ENCODE measurements at places on chromosomes 2 and 18.

DNA sequence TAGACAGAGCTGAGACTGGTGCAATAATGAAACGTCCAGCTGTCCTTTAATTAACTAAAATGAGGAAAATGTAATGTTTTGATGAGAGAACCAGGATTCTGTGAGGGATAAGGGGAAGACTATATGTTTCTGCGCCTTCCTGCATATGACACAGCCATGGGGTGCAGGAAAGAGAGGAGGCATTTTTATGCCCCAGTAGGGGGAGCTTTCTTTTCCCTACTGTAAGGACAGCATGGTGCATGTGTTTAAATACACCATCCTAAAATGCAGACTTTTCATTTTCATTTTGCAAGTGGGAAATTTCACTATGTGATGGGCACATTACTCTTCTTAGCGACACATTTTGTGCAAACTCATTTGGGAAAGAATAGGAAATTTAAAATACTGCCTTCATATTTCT, 446.1 kb downstream of the ARHGAP15 start:
- no peak for DNase-seq

DNA sequence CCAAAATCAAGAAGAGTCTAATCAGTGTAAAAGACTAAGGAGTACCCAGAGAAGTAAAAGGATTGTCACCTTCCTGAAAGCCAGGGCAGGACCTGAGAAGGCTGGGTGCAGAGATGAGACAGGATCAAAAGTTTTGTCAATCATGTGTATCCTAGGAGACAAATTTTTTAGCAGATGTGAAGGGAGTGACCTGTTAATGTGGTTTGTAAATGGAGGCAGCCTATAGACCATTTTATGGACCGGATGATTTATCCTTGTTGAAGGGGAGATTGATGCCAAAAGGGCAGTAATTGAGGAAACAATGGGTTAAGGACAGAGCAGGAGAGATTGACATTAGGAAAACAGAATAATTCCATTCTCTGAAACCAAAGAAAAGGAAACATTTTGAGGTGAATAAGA, 813 bp downstream of the NDC80 start:
- no peak for DNase-seq

DNA sequence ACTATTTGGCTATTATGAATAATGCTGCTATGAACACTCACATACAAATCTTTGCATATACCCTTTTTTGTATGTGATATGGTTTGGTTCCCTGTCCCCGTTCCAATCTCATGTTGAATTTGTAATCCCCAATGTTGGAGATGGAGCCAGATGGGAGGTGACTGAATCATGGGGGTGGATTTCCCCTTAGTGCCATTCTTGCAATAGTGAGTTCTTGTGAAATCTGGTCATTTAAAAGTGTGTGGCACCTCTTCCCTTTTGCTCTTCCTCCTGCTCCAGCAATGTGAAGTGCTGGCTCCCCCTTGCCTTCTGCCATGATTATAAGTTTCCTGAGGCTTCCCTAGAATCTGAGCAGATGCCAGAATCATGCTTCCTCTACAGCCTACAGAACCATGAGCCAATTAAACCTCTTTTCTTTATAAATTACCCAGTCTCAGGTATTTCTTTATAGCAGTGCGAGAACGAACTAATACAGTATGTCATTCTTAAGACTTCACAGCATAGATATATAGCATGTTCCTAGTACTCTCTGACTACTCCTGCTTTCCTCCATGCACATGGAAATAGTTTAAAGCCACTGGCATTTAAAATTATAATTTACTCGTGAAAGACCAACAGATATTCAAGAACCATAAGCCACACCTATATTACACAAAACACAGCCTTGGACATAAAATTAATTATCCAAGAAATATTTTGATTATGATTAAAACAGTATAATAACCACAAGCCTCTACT, 75.2 kb downstream of the COBLL1 start:
- no peak for DNase-seq

GRCh38 chr2:149400997-149401396, 70.6 kb downstream of the LYPD6 start:
- no peak for DNase-seq

DNA sequence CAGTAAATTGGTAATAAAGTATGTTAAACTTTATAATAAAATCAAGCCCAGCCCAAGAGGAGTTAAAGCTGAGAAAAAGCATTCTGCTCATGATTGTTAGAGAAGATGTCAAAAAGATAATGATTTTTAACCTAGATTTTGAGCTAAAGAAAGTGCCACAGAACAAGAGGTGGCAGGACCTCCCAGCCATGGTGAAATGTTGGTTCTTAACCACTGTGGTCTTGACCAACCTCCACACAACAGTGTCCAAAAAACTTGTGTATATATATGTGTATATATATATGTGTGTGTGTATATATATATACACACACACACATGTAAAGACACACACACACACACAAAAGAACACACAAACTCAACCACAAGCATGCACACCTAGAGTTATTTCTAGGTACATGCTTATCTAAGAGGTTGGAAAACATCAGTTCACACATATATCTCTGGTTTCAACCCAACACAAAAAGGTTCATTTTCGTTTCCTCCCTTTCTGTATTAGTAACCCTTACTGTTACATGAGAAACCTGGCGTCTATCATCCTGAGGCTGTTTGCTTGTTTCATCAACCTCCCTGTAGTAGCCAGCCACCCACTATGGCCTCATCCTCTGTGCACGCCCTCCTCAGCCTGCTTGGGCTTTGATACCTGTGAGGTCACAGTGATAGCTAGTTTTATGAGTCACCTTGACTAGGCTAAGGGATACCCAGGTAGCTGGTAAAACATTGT, 631.8 kb upstream of the ID2 start:
- DNase-seq: peak; percentile 38

DNA sequence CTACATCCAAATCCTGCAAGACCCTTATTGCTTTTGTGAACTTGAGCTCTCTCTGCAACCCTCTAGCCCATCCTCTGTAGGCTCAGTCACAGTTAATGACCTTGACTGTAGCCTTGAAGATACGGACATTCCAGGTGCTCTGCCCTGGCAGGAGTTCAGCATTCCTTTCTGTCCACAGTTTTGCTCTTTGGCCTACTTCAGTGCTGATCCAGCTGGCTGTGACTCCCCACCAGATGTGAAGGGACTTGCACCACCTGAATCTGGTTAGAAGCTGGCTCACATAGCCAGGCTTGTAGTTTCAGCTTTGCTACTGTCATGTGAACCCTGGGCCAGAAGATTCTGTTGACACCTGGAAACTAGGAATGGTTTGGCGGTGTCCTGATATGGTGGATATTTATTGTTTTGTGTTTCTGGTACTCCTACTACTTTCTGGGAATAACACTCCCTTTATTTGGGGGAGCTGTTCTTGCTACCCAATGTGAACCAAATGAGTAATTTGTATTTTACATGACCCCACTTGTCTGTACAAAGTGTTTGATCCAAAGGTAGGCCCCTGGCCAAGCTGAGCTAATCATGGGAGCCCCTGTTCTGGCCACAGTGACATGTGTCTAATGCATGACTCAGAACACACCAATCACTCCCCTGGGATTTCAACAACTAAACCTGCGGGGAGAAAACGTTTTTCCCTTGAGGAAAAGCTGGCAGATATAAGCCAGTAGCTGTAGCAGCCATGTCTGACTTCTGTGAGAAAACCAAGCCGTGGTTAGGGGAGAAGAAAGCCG, 73.4 kb downstream of the CDCA7 start:
- DNase-seq: no peak

- no peak for DNase-seq
Observed at GRCh38 chr18:10690366-10690765, 164.5 kb downstream of the NAPG start.

DNA sequence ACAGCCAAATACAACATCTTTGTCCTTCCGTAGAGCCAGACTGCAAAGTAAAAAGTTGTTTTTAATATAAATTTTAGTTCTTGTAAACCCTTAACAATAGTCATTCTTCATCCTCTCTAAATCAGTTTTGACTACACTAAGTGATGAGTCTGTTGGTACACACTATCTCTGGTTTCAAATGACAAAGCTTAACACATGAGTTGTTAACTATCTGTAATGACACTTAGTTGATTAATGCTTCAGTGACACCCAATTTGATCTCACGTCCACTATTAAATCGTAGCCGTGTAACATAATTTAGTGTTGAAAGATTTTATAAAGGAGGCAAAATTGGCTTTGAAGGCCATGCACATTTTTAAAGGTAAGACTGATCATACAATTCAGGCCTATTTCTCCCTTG, 181.6 kb downstream of the ZNF521 start:
- no peak for DNase-seq

GRCh38 chr18:25650201-25650941, 298.4 kb upstream of the ZNF521 start:
- DNase-seq: no peak

GRCh38 chr2:134883552-134884293, 34.9 kb upstream of the CCNT2 start:
- DNase-seq: no peak

DNA sequence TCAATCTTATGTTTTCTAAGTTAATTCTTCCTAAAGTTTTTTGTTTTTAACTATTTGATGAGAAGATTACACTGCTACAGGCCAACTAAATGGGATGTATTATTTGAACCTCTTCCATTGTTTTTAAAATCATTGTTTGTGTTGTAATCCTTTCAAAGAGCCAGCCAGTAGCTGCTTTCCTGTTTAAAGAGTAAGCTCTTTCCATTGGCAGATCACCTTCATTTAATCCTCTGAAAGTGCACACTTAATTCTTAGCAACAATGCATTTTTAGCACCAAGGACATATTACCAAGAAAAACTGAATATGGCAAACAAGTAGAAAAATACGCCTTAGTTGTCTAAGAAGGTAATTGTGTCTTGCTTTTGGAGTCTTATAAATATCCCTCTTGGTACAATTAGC, 54.0 kb downstream of the MEIS1 start:
- DNase-seq: no peak

GRCh38 chr2:24276349-24276899, 83.9 kb downstream of the ITSN2 start:
- DNase-seq: no peak

GRCh38 chr2:80519121-80519643, 214.6 kb upstream of the LRRTM1 start:
- DNase-seq: no peak

GRCh38 chr2:63514781-63515180, 73.5 kb downstream of the WDPCP start:
- DNase-seq: no peak

DNA sequence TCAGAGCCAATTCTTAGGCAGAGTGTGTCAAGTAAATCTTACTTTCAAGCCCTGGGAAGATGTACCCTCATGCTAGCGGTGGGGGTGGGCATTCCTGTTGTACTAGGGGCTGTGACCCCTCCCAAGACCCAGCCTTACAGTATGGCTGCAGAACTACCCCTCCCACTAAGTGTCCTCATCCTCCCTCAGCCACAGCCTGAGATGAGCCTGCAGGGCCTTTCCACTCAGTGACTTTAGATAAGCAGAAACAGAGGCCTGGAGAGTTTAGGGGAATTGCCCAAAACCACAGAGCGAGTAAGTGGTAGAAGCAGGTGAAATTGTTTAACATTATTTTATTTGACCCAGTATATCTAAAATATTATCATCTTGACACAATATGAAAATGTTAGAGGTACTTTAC, 36.6 kb downstream of the TTC32 start:
- DNase-seq: no peak

DNA sequence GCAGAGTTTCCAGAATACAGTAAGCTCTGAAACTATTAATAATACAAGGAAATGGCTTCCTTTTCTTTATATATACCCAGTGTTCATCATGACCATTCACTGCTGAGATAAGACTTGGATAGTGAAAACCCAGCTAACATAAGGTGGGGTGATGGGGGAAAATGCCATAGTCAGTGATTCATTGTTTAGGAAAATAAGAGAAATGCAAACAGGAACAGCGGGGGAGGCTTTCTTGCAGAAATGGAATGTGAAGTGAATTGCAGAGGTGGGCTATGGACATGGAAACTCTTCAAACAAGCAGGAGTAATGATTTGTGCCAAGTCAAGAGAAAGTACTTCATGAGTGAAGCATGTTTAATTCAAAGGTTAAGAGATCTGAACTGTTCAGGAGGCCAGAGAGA, 519.4 kb downstream of the TDRD15 start:
- no peak for DNase-seq

GRCh38 chr2:229715895-229716507, 1.6 kb upstream of the DNER start:
- DNase-seq: no peak

- no peak for DNase-seq
Observed at GRCh38 chr2:113209011-113209645, 35.4 kb downstream of the PSD4 start.

GRCh38 chr2:215476424-215476823, 40.6 kb upstream of the FN1 start:
- DNase-seq: no peak

DNA sequence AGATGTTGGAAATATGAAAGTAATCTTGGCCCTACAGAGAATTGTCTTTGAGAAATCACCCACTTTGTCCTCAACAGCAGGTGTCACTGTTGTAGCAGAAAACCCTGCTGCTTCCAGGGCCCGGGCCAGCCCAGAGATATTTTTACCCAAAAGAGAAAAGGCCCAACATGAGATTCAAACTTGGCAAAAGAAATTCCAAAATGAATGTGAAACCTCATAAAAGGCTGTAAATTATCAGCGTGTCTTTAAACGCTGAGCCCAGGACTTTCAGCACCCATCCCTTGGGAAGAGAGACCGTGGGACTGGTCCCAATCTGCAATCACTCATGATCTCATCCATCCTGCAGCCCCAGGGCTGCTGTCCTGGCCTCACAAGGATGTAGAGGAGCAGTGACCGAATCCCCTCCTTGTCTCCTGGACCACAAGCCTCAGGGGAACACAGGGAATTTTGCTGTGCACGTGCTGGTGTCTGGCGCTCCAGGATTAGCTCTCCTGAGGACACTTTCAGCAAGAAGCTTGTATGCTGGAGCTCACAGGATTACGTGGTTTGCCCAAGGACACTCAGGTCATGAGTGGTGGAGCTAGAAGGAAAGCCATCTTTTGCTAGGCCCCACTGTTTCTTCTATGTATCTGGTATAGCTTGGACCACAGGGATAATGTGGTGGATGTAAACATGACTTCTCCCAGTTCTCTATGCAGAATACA, 202.1 kb downstream of the RNF144A start:
- no peak for DNase-seq

GRCh38 chr2:69612200-69612599, 31.3 kb downstream of the AAK1 start:
- no peak for DNase-seq

- DNase-seq: peak; percentile 46
Observed at GRCh38 chr2:64325852-64326577, 127.9 kb upstream of the LGALSL start.

DNA sequence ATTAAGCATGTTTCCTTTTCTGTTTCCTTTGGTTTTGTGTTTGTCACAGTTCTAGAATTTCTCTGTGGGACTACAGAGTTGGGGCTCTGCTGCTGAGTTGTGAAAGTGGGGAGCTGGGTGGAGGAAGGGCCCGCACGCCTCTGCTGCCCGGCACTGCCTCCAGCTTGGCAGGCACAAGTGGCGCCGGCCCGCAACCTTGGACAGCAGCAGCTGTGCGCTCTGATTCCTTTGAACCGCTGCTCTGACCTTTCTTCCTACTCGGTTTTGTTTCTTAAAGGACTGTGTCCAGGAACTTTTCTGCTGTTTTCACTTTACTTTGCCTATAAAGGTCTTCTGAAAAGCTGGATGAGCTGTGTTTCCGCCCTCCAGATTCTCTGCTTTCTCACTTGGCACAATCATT, 137.6 kb upstream of the ALPP start:
- DNase-seq: no peak

- no peak for DNase-seq
Observed at GRCh38 chr2:11932962-11933361, 186.5 kb downstream of the LPIN1 start.

Measured in stimulated activated CD8-positive, alpha-beta memory T cell treated with anti-CD3 and anti-CD28 coated beads, Interleukin-15, amount 100 ng/mL, for 48 hours (primary cell).